ENCODE measurements at places on chromosomes 12 and 14. TPM values are rescaled to one million over a fixed set of nuclear protein-coding genes. Genes with fewer than 3 reads are reported as not detected.

The IL26 gene
- not detected for polyA plus RNA-seq

The JDP2 gene
- 12.4 TPM for polyA plus RNA-seq

- H3K4me1 ChIP-seq = peaks cover 25% of the 10 kb centered on the region
- no peak overlapping the region for H3K4me3 ChIP-seq
- no peak for DNase-seq
- no peaks in the 10 kb centered on the region for H3K27me3 ChIP-seq
Measured at GRCh38 chr12:8950702-8951478, 1.4 kb upstream of the M6PR start.

- H3K27me3 ChIP-seq = no peaks in the 10 kb centered on the region
- H3K36me3 ChIP-seq = no peaks in the 10 kb centered on the region
- peak within 1 kb of the TSS; percentile 89 for H3K4me3 ChIP-seq
- H3K4me1 ChIP-seq = peaks cover 5% of the 10 kb centered on the region
- H3K27ac ChIP-seq = peak within 1 kb of the TSS; percentile 71
- DNase-seq = peak; percentile 84
Measured at GRCh38 chr12:118103601-118104382, at the start of gene VSIG10. Gene VSIG10 (minus strand): TSS chr12:118104011. CDS start chr12:118103671, 340 bp downstream.

The NGB gene
- polyA plus RNA-seq = 6.3 TPM

The TOMM20L gene
- not detected for polyA plus RNA-seq

The RAD9B gene
- 0.22 TPM for polyA plus RNA-seq

- H3K4me3 ChIP-seq = no peak overlapping the region
- no peak for DNase-seq
- H3K36me3 ChIP-seq = no peaks in the 10 kb centered on the region
- no peaks in the 10 kb centered on the region for H3K27me3 ChIP-seq
- no peaks in the 10 kb centered on the region for H3K4me1 ChIP-seq
Measured at GRCh38 chr12:4789776-4790175, 69.6 kb downstream of the GALNT8 start.

DNA sequence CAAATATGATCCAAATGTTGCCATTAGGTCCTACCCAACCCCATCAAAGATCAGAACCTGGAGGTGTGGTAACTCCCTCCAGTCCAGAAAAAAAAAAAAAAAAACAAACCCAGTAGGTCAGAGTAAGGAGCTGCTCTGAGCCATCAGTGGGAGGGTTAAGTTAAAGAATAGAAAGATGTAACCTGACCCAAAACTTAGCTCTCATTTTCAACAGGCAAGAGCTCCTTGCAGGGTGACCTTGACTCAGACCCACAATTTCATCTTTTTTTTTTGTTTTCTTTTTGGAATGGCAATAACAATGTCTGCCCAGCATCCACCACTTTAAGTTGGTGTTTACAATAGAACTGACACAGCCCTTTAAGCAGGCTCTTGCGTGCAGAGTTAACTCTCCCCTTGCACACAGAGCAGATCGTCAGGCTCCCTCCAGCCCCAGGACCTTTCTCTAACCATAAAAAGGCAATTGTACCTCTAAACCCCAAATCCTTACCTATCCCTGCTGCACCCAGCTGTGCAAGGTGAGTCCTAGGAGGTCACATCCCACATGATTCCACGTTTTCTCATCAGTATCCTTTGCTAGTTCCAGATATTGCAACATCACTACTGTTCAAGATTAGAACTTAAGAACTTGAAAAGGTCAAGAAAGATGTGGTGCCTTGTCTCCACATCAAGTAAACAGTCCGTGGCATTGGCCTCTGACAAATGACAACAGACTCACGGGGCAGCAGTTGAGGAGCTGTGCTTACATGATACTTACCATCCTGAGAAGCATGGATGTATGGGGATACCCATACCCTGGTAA, 178.6 kb upstream of the EEA1 start:
- H3K4me1 ChIP-seq = no peaks in the 10 kb centered on the region
- H3K4me3 ChIP-seq = no peak overlapping the region
- no peak overlapping the region for H3K27ac ChIP-seq
- H3K36me3 ChIP-seq = no peaks in the 10 kb centered on the region

The ZNF385A gene
- polyA plus RNA-seq = 2.7 TPM

DNA sequence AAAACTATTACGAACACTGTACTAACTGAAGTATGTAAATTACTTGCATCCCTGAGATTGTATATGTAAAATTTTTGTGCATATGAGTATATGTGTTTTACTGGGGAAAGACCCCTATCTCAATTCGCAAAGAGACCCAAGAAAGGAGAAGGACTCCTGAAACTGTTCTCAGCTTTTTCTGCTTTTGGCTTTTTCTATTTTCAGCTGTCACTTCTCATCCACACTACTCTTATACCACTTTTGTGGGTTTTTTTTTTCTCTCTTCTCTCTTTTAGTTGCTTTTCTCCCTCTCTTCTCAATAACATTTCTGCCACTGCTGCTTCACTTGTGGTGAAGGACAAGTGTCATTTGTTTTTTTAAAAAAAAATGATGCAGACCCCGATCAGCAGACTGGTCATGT, 39.8 kb downstream of the NIN start:
- DNase-seq = no peak
- H3K27me3 ChIP-seq = no peaks in the 10 kb centered on the region
- peaks cover 7% of the 10 kb centered on the region for H3K4me1 ChIP-seq
- no peak overlapping the region for H3K4me3 ChIP-seq

GRCh38 chr12:47417121-47417520, 288.7 kb downstream of the RPAP3 start:
- no peak for DNase-seq
- no peaks in the 10 kb centered on the region for H3K4me1 ChIP-seq
- H3K27me3 ChIP-seq = no peaks in the 10 kb centered on the region
- no peak overlapping the region for H3K27ac ChIP-seq
- no peaks in the 10 kb centered on the region for H3K36me3 ChIP-seq
- no peak overlapping the region for H3K4me3 ChIP-seq

DNA sequence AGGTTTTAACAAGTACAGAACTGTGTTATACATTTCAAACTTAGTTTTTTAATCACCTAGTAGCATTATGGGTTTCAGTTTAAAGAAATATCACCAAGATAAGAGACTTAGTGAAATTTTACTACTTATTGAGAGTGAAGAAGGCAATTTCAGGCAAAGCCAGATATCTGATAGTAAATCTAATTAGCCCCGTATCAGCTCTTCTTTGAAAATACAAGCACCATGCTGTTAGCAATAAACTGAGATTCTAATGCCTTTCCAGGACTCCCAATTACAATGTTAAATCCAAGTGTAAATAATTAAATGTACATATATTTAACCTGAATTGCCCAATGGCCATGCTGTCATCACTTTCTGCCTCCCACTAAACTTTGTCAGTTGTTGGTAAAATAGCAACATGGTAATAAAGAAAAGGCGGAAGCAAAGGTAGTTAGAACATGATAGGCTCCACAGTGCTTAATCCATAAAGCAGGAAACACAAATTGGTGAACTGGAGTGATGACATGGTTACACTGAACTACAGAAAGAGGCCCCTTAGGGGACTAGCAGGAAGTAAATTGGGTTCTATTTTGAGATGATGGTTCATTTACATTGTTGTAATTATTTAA, 646.1 kb downstream of the C12orf50 start:
- H3K4me3 ChIP-seq = no peak overlapping the region
- no peaks in the 10 kb centered on the region for H3K36me3 ChIP-seq
- no peak for DNase-seq
- H3K27me3 ChIP-seq = no peaks in the 10 kb centered on the region
- H3K27ac ChIP-seq = no peak overlapping the region

DNA sequence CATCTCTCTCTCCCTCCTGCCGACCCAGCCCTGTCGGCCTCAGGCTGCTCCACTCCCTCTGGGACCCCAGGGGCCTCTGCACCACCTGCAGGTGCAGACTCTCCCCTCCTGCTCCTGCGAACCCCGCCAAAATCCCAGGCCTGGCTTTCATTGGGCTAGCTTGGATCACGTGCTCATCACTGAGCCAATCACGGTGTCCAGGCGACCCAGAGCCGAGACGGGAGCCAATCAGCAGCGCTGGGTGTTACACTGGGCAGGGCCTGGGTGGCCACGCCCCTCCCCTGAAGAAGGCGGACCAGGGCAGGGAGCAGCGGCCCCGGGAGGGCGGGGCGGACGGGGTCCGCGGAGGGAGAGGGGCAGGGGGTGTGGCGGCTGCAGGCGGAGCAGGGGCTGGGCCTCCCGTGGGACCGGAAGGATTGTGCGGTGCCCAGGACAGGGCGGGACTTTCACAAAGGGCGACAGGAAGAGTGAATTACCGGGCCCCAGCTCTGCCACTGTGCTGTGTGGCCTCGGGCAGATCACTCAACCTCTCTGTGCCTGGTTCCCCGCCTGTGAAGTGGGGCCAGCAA, 66.6 kb upstream of the FBRSL1 start:
- DNase-seq = no peak
- no peaks in the 10 kb centered on the region for H3K4me1 ChIP-seq
- no peaks in the 10 kb centered on the region for H3K36me3 ChIP-seq
- H3K27me3 ChIP-seq = peaks cover 14% of the 10 kb centered on the region
- no peak overlapping the region for H3K27ac ChIP-seq

DNA sequence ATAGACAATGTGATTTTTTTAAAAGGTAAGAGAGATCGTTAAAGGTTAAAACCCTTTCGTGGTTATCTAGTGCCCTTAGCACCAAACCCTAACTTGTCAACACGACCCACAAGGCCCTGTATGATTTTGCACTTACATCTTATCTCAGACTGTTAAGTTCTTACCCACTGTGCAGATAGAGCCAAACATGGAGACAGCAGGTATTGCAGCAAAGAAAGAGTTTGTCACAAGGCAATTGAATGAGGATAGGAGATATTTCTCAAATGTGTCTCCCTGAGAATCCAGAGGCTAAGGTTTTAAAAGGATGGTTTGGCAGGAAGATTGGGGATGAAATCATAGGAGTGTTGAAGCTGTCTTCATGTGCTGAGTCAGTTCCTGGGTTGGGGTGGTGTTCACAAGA, 313.4 kb downstream of the AEBP2 start:
- no peak overlapping the region for H3K4me3 ChIP-seq
- H3K4me1 ChIP-seq = no peaks in the 10 kb centered on the region
- H3K27me3 ChIP-seq = no peaks in the 10 kb centered on the region

DNA sequence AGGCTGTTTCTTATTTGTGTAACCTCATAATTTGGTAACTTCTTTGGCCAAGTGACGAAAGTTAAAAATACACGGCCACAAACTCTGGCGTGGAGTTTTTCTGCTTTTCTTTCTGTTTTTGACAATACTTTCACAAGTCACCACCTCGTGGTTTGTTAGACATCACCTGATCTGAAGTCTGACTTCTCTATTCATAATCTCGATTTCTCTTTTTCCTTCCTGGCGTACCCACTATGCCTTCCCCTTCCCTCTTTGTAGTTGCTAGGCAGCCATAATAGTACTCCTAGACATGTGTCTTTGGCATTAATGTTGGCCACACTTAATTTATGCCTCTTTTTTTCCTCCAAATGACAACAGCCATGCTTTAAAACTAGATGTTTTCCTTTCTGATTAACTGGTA, 97.6 kb downstream of the POLR3B start:
- DNase-seq = no peak
- no peaks in the 10 kb centered on the region for H3K4me1 ChIP-seq
- H3K27me3 ChIP-seq = no peaks in the 10 kb centered on the region
- H3K27ac ChIP-seq = no peak overlapping the region

DNA sequence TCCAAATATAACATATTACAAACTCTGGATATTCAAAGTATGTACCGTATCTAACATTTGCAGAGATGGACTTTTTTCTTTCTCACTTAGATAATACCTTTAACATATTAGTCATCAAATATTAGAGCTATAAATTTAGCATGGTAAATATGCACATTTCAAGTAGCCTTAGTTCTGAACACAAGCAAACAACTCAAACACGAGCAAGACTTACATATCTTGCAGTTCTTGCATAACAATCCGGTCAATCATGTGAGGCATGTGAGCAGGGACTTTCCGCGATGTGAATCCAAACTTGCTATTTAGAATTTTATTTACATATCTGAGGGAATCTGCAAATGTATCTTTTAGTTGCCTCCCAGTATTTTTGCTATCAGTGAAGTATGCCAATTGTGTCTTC, 22.1 kb upstream of the SYCP3 start:
- no peaks in the 10 kb centered on the region for H3K36me3 ChIP-seq
- no peaks in the 10 kb centered on the region for H3K4me1 ChIP-seq
- no peaks in the 10 kb centered on the region for H3K27me3 ChIP-seq

- no peak for DNase-seq
- H3K27me3 ChIP-seq = no peaks in the 10 kb centered on the region
- H3K36me3 ChIP-seq = no peaks in the 10 kb centered on the region
- no peak overlapping the region for H3K4me3 ChIP-seq
Measured at GRCh38 chr14:70398706-70399431, 18.0 kb downstream of the SYNJ2BP start.

The ACSS3 gene
- 18.1 TPM for polyA plus RNA-seq

The CD163L1 gene
- polyA plus RNA-seq = 5.9 TPM

The CLEC6A gene
- not detected for polyA plus RNA-seq

DNA sequence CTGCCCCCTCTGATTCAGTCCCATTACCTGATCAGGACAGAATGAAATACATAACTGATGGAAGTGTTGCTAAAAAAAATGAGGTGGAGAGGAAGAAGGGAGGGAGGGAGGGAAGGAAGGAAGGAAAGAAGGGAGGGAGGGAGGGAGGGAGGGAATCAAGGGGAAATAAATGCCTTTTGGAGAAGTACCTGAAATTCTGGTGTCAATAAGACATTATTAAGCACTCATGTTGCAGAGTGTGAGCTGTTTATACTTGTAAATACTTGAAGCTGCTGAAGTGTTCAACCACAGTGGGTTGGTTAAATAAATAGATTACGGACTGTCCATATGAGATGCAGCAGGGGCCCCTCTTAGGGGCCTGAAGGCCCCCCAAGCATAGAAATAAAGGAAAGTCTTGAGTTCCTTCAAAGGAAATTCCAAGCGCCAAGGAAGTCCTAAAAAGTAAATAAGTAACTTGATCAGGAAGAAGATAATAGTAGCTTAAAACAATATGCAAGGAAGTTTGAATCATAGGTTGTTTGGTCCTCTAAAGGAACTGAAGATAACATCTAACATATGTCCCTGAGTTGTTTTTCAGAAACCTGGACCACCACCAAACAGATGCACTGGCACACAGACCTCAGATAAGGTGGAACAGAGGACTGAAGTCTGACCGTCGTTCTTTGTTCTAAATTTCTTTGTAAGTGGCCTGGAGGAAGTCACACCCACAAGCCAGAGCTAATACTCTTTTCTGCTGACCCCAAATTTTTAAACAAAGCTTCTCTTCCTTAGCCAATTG, 110.8 kb downstream of the SEC23A start:
- no peak for DNase-seq
- H3K4me1 ChIP-seq = no peaks in the 10 kb centered on the region
- H3K36me3 ChIP-seq = no peaks in the 10 kb centered on the region
- no peak overlapping the region for H3K4me3 ChIP-seq
- H3K27me3 ChIP-seq = no peaks in the 10 kb centered on the region
